Daoy (cell line): ENCODE measurements at places on chromosomes 12 and 14. TPM values are rescaled to one million over a fixed set of nuclear protein-coding genes. Genes with fewer than 3 reads are reported as not detected.
A peak's percentile ranks its signal among the peaks of the same experiment; 100 is the strongest.

SRSF5 gene
- 176 and 249 TPM in 2 replicates for total RNA-seq

SLC10A1 gene
- not detected in 2 replicates for total RNA-seq

PLEKHG7 gene
- total RNA-seq, result not detected in 2 replicates

IGF1 gene
- total RNA-seq, result not detected in 2 replicates

NANOG gene
- total RNA-seq, result not detected in 2 replicates

GPR65 gene
- total RNA-seq, result 0.03 TPM in 1 of 2 replicates, not detected in the other

KCNK13 gene
- total RNA-seq, result 0.23 and 0.60 TPM in 2 replicates

PTPRB gene
- 1.6 and 1.7 TPM in 2 replicates for total RNA-seq

ESR2 gene
- 0.74 TPM in 1 of 2 replicates, not detected in the other for total RNA-seq

JPH4 gene
- total RNA-seq, result 0.29 TPM in 1 of 2 replicates, not detected in the other

KIF21A gene
- total RNA-seq, result 17.2 and 23.8 TPM in 2 replicates

SERPINA12 gene
- not detected in 2 replicates for total RNA-seq

LRP1-AS gene
- total RNA-seq, result not detected in 2 replicates

HAL gene
- 0.09 TPM in 1 of 2 replicates, not detected in the other for total RNA-seq

TMEM260 gene
- total RNA-seq, result 8.6 and 12.3 TPM in 2 replicates

HNF1A gene
- not detected in 2 replicates for total RNA-seq

CPNE6 gene
- total RNA-seq, result not detected in 2 replicates

- DNase-seq, result no peak
Measured at GRCh38 chr12:114809097-114809496, 125.1 kb upstream of the TBX3 start.

GRCh38 chr12:65857840-65858239 is 33.6 kb downstream of the HMGA2 start:
- no peak for DNase-seq

DNA sequence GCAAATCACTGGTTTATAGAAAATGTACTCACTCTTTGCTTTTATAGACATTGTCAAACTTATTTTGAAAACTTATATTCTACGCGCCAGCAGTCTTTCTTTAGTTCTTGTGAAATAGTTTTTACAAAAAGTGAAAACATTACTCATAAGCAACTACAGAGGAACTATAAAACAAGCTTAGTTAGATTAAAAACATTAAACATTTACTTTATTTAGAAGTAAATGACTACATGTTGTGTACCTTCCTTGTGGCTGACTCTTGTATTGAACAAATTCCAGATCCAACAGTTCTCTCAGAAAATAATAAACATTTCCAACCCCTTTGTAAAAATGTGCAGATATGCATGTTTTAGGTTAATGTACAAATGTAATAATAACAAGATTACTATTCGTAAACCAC is 198.5 kb downstream of the SOX5 start:
- DNase-seq, result no peak

DNA sequence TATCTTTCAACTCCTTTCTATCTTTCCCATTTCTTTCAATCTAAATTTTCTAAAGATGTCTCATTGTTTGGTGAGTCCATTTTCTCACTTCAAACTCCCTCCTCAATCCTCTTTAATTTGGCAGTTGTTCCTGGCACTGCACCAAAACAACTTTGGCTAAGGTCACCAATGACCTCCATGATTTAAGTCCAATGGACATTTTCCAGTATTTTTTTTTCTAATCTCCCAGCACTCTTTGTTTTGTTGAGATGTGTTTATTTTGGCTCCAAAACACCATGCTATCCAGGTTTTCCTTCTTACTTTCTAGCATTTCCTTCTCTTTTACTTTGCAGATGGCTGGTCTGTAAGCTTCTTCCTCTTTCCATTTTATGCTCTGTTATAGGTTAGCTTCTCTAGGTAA is 42.5 kb upstream of the OTOGL start:
- DNase-seq, result peak; percentile 27

DNA sequence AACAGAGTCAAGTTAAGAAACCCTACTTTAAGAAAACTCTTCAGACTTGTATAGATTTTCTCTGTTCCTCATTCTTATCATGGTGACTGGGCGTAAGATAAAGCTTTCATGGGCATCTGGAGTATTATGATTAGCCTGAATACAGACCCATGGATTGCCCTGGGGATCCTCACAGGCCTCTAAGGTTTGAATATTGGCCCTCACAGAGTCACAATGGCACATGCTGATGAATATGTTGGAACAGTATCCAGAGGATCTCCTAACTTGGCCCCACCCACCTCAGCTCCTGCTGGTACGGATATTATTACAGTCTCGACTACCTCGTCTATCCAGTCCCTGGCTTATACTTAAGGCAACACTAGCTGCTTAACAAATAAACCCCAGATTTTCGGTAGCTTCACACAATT is 8.1 kb downstream of the OSBPL8 start:
- no peak for DNase-seq

DNA sequence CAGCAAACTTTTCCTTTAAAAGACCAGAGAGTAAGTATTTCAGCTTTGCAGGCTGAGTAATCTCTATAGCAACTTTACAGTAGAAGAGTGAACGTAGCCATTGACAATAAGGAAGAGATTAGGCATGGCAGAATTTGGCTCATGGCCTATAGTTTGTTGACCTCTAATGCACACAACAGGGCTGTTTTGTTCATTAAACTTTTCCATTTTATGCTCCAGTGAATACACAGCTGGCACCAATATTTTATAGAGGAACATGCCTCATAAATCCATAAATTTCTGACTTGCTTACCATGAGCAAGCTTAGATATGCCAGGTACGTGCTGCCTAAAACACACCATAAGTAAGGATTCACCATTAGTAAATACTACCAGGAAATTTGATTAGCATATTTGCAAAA is 609.0 kb upstream of the STXBP6 start:
- DNase-seq, result no peak

DNA sequence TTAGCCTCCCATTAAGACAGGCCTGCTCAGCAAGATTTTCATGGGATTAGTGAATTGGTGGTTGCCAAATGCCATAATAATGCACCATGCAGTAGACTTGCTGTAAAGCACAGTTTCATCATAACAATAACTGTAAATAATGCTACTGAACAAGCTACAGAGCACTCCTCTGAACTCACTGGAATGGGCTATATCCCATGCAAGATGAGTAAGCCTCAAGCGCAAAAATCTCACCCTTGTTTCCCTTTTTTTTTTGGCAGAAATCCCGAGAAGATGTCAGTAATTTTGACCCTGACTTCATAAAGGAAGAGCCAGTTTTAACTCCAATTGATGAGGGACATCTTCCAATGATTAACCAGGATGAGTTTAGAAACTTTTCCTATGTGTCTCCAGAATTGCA is 145.9 kb upstream of the HIF1A start:
- no peak for DNase-seq

DNA sequence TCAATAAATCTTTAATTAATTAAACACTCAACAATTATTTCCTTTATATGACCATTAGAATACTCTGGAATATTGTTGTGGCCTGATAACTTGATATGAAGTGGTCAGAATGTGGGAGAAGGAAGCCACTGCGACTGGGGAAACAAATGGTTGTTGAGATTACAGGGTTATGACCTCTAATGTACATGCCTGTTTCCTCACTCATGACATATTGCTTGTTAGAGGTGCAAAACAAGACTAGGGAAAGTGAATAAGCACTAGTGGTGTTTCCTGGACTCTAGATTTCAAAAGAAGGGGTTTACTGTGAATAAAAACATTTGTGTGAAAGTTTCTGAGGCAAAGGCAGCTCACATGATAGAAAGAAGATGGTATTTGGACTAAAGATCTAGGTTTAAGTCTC is 53.3 kb downstream of the STAB2 start:
- DNase-seq, result no peak

DNA sequence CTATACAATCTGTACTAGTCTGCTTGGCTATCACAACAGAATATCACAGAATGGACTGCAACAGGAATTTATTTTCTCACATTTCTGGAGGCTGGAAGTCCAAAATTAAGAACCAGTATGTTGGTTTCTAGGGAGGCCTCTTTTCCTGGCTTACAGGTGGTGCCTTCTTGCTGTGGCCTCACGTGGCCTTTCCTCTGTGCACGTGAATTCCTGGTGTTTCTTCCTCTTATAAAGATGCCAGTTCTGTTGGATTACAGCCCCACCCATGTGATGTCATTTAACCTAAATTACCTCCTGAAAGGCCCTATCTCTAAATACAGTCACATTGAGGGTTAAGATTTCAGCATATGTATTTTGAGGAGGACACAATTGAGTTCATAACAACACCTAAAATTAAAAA is 32.1 kb upstream of the C2CD5 start:
- no peak for DNase-seq

DNA sequence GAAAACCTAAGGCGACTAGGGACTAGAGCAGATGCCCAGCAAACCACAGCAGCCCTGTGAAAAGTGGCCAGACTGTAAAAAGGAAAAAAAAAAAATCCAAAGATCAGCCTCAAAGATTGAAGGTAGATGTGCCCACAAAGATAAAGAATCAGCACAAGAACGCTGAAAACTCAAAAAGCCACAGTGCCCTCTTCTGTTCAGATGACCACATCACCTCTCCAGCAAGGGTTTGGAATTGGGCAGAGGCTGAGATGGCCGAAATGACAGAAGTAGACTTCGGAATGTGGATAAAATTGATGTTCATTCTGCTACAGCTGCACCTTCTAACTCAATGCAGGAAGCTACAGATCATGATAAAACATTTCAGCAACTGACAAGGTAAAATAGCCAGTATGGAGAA is 154.4 kb downstream of the GPHN start:
- DNase-seq, result peak; percentile 28

GRCh38 chr12:6699989-6700645 is 498 bp downstream of the PIANP start:
- DNase-seq, result no peak

DNA sequence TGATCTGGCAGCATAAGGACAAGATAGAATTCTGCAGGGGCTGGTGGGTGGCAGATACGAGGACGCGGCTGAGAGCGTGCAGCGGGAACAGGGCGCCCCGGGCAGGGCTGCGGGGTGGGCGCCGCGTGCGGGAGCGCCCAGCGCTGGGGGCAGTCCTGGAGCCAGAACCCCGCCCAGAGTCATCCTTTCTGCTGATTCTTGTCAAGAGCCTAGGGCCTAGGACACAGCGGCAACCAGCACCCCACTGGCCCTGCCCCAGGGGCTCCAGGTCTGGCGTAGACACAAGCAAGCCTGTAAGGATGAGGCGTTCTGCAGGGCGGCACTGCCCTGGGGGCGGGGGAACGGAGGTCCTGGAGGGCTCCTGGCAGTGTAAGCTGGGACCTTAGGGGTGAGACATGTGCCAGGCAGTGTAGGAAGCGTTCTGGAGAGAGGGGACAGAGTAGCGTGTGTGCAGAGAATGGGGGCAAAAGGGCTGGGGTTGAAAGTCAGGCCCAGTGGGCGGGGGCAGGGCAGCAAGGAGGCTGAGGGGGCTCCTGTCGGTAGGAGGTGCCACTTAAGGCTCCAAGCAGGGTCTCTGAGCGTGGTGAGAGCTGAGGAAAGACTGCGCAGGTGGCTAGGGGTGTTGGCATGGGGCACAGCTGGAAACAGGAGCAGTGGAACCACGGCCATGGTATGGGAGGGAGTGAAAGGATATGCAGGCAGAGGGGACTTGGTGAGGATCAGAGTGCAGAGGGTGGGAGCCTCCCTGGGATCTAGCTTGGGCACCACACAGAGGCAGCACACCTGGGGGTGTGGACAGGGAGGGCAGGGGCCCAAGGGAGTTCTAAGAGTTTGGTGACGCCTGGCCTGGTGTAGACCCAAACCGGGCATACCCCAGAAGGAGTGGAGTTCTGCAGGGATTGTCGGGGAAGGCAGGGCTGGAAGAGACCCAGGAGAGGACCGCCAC is 845 bp upstream of the AHNAK2 start:
- no peak for DNase-seq

- DNase-seq, result peak; percentile 53
Measured at GRCh38 chr14:105187935-105188524, 6.9 kb upstream of the NUDT14 start.

- DNase-seq, result no peak
Measured at GRCh38 chr12:1604464-1604863, 10.1 kb upstream of the FBXL14 start.

GRCh38 chr12:107657133-107657532 is 28.5 kb upstream of the PWP1 start:
- DNase-seq, result no peak

- DNase-seq, result no peak
Measured at GRCh38 chr12:60684988-60685655, 1089.3 kb downstream of the SLC16A7 start.

DNA sequence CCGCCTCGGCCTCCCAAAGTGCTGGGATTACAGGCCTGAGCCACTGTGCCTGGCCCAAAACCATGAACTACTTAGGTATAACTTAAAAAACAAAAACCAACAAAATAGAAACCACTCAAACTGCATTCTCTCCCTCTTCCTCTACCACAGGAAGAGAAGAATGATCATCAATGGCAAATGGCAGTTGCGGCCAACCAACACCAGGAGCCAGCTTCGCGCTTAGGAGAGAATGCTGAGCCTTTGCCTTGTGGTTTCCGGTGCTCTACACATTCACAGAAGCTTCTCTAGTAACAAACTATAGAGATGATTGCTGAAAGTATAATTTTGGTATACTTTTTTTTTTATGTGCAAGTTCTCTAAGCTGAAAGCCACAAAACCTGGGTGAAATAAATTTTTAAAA is 17.1 kb downstream of the CATSPERB start:
- no peak for DNase-seq

DNA sequence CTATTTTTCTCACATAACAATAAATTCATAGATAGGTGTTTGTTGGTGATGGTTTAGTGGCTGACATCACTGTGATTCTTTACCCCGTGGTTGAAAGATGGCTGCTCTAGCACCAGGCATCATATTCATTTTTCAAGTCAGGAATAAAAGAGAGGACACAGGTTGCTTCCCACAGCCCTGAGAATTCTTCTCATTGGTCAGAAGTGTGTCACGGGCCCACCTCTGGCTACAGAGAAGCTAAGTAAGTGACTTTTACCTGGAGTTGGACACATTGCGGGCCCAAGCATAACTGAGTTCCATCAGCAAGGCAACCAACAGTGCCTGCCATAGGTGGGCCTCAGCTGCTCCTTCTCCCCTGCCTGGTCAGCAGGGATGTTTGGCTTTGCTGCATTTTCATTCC is 27.6 kb upstream of the FGF23 start:
- DNase-seq, result no peak

- no peak for DNase-seq
Measured at GRCh38 chr12:82800185-82800584, 113.5 kb downstream of the TMTC2 start.

DNA sequence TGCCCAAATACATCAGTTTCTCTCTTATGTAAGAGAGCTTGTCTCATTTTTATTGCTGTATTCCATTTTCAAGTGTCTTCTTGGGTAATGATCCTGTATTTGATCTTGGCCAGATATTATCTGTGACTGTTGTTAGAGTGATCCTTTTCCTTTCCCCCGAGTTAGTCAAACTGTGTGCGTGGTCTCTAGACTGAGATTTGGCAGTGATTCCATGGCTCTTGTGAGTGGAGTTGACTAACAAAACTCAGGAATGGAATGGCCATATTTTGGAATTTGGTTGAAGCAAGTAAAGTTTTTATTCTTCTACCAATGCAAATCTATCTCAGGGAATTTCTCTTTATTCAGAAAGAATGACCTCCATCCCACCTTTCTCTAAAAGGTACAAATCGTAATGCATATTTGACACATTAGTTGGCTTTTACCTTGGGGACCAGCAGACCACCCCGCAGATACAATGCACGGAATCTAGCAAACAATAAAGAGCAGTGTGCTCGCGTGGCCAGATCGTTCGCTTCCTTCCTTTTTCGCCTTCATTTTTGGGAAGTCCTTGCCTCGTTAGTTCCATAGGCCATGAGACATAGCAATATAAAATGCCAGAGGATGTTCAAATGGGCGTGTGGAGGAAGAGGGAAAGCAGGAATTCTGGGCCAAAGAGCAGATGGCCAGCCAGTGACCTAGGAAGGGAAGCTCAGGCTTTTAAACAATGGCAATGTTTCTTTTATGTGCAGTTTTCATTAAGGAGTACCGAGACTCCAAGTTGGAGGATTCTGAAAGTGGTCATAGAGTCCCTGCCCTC is 24.4 kb downstream of the ETV6 start:
- no peak for DNase-seq

GRCh38 chr14:76827696-76828296 is 1.6 kb downstream of the LRRC74A start:
- no peak for DNase-seq
